ENCODE measurements at places on chromosomes 13 and 19.

- no peak for DNase-seq
Measured at GRCh38 chr13:33096886-33097605, 80.8 kb downstream of the KL start.

DNA sequence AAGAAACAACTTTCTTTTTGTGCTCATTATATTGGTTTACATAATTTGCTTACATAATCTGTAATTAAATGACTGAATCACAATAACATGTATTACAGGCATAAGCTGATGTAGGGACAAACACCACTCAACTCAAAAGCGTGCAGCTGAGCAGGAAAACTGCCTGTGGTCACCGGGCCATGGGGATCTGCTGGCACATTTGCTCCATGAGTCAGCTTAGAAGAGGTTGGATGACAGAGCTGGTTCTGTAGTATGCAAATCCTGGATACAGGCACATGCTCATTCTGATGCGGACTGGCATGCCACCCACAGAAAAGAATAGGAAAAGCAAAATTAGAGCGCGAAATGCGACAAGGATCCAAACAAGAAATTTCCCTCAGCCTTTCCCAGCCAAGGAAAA is 128.6 kb downstream of the USP12 start:
- DNase-seq: no peak

- no peak for DNase-seq
Measured at GRCh38 chr13:51425410-51426042, 27.3 kb downstream of the INTS6 start.

DNA sequence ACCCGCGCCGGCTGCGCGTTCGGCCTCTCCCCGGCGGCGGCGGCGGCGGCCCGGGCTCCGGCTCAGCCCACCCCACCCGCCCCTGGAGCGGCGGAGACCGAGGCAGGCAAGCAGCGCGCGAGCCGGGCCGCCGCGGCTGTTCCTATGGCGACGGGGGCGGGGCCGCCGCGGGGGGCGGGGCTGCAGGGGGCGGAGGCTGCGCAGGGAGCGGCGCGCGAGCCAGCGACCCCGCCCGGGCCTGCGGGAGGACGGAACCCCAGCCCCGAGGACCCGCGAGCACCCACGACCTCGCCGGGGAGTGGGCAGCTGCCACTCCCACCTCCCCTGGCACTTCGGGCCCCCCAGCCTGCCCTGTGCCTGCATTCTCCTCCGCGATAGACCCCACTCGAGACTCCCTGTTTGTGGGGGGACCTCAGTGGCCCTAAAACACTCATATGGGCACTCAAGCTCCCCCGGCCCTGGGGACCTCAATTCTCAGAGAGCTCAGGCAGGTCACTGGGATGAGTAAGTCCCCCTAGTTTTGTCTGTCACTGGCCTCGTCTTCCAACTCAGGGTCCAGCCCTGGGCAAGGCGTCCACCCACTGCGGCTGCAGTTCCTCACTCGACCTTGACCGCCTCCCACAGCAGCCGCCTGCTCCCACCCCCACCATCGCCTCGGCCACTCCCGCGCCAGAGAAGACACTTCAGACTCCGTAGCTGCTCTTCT is at the start of gene CTXN1:
TSS of gene CTXN1 (minus strand) at position 115 of the 706 bp plus-strand sequence. CDS start 597 bp downstream, outside the sequence.
- peak; percentile 83 for DNase-seq

DNA sequence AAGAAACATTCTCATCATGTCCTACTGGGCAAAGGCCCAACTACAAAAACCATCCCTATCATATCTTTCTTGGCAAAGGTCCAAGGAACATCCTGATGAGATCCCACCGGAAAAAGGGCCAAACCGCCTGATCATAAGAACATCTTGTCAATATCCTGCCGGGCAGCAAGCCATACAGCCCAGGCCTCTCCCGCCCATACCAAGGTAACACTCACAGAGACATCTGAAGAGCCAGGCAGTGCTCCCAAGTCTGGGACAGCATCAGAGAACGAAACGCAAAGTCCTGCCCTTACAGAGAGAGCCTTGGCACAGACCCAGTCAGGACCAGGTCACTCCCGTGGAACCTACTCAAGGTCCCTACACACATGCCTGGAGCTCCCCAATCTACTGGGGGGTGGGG is 18.5 kb upstream of the ZNF331 start:
- DNase-seq: no peak

DNA sequence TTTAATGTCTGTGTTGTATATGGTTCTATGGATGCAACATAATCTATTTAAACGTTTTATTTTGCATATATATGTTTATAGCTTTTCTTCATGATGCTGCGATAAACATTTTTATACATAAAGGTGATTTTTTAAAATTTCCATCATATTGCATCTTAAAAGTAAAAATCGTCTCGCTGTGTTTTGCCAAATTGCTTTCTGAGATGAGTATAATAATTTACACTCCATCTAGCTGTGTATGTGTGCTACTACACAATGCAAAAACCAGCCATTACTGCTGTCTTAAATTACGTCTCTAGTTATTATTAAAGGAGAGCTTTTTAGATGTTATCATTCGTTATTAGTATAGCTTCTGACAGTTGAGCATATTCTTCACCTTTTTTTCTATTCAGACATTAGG is 37.2 kb downstream of the METTL21C start:
- no peak for DNase-seq

DNA sequence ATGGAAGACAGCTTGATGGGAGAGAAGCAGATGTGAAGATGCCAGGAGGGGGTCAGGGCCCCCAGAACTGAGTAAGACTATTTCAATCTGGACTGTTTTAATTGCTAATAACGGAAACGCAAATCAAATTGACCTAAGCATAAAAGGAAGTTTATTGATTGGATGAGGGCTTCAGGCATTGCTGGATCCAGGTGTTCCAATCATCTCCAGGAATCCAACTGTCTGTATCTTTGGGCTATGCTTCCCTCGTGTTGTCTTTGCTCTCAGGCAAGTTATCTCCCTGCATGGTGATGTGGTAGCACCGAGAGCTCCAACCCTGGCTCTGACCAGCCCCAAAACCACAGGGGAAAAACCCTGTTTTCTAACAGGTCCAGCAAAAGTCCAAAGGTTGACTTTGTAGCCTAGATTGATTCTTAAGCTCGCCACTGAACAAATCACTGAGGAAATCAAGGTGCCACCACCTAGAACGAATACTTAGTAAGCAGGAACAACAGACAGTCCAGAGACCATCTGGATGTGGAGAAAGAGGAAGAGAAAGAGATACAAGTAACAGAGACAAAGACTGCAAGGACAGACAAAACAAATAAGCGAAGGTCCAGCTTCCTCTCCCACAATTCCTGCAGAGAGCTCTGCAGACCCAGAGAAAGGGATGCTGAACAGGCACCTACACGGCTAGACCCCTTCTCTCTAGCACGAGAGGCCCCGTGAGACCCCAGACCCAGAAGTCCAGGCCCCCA is 1.2 kb upstream of the C19orf81 start:
- no peak for DNase-seq

- DNase-seq: no peak
Measured at GRCh38 chr19:10201176-10201575, 6.4 kb upstream of the DNMT1 start.

GRCh38 chr13:112325142-112325808 is 50.9 kb upstream of the SPACA7 start:
- DNase-seq: no peak

DNA sequence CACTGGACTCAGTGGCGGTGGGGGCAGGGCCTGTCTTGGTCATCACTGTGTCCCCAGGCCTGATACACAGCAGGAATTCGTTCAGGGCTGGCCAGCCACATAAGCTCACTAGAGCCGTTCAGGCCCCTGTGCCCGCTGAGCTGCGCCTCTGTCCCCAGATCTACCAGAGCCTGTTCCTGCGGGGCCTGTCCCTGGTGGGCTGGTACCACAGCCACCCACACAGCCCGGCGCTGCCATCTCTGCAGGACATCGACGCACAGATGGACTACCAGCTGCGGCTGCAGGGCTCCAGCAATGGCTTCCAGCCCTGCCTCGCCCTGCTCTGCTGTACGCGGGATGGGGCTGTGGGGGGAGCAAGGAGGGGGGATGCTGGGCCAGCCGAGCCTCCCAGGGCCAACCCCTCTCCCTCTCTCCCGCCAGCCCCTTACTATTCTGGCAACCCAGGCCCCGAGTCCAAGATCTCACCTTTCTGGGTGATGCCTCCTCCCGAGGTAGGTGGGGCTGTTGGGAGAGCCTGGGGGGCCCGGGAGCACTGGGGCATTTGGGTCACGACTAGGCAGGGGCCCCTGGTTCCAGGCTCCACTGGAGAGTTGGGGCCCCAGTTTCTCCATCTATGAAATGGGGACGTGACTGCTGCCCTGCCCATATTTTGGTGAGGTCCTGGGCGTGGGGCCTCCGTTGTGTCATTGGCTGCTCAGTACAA is 13.9 kb downstream of the MPND start:
- DNase-seq: no peak

DNA sequence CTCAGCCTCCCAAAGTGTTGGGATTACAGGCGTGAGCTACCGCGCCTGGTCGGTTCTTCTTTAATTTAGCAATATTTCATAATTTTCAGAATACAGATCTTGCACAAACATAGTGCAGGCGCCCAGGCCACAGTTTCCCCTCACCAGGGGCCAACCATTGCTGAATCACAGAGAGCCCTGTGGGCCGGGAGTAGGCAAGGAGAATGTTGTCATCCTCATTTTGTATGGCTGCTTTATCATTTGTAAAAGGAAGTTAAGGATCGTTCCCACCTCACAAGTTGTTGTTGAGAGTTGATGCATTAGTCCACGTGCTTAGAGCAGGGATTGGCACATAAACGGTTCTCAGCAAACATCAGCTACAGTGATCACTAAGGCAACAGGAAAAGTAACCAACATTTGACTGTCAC is 30.2 kb downstream of the MEIS3 start:
- no peak for DNase-seq

DNA sequence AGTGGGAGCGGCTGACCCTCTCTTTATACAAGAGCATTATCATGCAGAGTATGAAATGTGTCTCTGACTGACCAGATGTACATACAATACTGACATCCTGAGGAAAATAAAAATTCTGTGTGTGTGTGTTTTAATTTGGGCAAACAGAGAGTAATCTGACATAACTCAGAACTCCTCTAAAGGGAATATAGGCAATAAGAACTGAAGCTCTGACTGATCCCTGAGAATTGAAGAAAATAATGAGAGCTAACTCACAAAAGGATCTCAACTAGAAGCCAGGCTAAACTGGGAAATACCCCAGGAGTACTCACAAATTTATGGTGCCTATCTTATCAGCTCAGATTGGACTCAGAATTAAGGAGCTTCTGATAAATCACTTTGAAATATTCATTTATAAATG is 539.9 kb downstream of the OLFM4 start:
- DNase-seq: no peak

- no peak for DNase-seq
Measured at GRCh38 chr13:35797991-35798390, 321.5 kb upstream of the MAB21L1 start.

DNA sequence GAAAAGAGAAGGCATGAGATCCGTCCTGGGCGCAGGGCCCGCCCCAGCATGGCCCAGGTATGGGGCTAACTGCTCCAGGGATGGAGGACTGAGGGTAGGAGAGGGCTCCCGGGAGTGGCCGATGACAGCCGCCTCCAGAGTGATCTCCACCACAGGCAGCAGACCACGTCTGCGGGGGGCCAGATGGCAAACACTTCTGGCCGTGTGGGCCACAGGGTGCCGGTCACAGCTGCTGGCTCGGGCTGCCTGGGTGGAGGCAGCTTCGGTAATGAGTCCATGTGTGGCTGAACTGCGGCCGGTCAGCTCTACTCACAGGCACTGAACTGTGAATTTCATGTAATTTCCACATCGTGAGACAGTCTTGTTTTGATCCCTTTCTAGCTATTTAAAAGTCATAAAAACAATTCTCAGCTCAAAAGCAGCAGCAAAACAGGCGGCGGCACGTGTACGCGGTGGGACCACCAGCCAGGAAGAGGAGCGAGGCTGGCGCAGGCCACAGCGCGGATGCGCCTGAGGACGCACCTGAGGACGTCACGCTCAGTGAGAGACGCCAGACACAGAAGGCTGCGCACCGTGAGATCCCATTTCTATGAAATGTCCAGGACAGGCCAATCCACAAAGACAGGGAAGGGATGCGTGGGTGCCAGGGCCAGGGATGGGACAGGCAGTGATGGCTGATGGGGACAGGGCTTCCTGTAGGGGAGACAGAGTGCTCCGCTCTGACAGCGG is 4.0 kb downstream of the LSM7 start:
- DNase-seq: no peak

DNA sequence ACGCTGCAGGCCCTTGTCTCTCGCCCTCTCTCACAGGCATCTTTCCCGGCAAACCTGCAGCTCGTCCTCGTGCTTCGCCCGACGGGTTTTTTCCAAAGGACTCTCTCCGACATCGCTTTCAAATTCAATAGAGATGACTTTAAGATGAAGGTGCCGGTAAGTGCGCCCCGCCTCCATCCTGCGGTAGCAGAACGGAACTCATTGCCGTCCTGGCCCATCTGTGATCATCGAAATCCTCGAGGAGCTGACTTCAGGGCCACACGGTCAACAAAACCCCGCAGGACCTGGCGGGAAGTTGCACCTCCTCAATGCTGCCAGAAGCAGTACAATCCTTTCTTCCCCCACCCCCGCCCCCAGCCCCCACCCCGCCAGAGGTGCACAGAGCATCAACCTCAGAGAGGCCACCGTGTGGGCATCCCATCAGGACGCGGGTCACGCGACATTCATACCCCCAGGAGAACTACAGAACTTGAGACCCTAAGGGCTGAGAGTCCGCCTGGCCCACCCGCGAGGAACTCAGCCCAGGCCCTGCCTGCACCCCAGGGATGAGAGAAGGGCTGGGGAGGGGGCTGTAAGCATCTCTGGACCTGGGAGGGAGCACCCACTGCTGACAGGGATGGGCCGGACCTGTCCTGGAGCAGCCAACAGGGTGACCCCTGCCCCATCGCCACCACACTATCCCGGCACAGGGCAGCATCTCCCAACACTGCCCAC is 44.9 kb upstream of the F7 start:
- DNase-seq: no peak

- DNase-seq: no peak
Measured at GRCh38 chr19:45897261-45897812, 5.1 kb downstream of the MYPOP start.

DNA sequence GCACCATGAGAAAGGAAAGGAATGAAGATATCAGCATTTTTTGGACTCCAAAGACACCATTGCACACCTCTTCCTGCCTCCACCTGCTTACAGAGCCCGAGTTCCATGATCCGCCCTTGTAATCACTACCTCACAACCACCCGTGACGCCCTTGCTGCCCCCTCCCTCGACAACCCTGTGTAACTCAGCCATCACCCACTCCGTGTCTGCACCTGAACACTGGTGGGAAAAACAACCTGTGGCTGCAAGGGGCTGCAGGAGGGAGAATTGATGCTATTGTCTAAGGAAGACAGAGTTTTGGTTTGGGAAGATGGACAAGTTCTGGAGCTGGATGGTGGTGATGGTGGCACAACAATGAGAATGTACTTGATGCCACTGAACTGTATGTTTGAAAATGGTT is 27.0 kb downstream of the ZIC5 start:
- DNase-seq: no peak

DNA sequence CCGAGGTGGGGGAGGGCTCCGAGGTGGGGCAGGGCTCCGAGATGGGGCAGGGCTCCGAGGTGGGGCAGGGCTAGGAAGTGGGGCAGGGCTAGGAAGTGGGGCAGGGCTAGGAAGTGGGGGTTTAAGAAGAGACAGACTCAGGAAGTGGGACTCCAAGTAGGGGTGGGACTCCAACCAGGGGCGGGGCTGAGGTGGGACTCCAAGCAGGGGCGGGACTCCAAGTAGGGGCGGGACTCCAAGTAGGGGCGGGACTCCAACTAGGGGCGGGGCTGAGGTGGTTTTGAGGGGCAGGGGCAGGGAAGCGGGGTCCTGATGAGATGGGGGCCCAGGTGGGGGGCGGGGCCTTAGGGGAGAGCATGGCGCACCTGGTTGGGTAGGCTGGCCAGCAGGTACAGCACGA is 13.6 kb downstream of the CFD start:
- DNase-seq: peak; percentile 79
